ENCODE measurements at places on chromosomes 4 and X. TPM values are rescaled to one million over a fixed set of nuclear protein-coding genes. Genes with fewer than 3 reads are reported as not detected.

Gene DUSP21
- total RNA-seq: 5.1 TPM

- H3K27me3 ChIP-seq: no peaks in the 10 kb centered on the region
- no peaks in the 10 kb centered on the region for H3K36me3 ChIP-seq
- H3K4me1 ChIP-seq: no peaks in the 10 kb centered on the region
- no peak for DNase-seq
Observed at GRCh38 chrX:147498796-147499195, 412.9 kb upstream of the FMR1 start.

DNA sequence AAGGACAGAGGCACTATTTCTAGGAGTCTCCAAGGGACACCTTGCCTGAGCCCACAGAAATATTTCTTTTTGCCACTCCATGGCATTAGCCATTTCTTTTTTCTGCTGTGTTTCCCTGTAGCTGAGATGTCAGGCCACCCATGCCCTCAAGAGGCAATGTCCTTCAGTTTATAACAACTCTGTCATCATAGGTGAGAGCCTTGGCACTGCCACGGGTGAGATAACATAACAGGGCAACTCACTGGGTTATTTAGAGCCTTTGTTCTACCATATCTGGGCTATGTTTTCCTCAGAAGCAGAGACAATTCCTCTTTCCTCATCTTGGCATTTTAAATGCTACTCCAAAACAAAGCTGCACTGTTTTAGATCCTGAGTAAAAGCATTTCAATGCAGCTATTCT is 99.9 kb upstream of the MAOA start:
- no peak overlapping the region for H3K27ac ChIP-seq
- H3K4me3 ChIP-seq: no peak overlapping the region
- no peaks in the 10 kb centered on the region for H3K4me1 ChIP-seq
- H3K36me3 ChIP-seq: no peaks in the 10 kb centered on the region
- H3K27me3 ChIP-seq: no peaks in the 10 kb centered on the region
- DNase-seq: no peak

DNA sequence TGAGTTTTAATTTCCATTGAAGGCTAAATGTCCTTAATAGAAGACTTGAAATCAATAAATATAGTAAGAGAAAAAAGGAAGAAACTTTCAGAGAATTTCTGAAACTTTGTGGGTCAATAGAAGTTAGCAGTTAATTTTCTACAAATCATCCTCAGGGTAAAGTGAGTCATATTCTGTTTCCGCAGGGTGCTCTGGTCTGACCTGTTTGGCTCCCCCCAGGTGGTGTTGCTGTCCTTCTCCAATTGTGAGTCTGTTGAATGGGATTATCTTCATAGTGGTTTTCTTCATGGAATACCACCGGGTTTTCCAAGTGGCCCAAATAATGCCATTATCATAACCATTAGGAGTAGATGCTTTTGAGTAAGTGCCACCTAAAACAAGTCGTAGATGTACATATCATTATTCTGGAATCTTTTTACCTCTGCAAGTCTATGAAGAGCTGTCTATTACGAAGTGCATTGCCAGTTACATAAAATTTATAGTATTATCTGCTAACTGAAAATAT is 7.7 kb downstream of the FGG start:
- H3K27me3 ChIP-seq: no peaks in the 10 kb centered on the region
- DNase-seq: no peak
- H3K36me3 ChIP-seq: no peaks in the 10 kb centered on the region

GRCh38 chr4:171954650-171955049 is 141.4 kb downstream of the GALNTL6 start:
- H3K4me1 ChIP-seq: no peaks in the 10 kb centered on the region
- H3K36me3 ChIP-seq: no peaks in the 10 kb centered on the region
- H3K27me3 ChIP-seq: no peaks in the 10 kb centered on the region
- no peak for DNase-seq
- no peak overlapping the region for H3K27ac ChIP-seq
- no peak overlapping the region for H3K4me3 ChIP-seq

GRCh38 chr4:11165052-11165451 is 263.6 kb downstream of the HS3ST1 start:
- no peak overlapping the region for H3K4me3 ChIP-seq
- no peak overlapping the region for H3K27ac ChIP-seq
- H3K36me3 ChIP-seq: no peaks in the 10 kb centered on the region
- no peak for DNase-seq
- no peaks in the 10 kb centered on the region for H3K4me1 ChIP-seq
- no peaks in the 10 kb centered on the region for H3K27me3 ChIP-seq

Gene RHOXF1
- 27.5 TPM for total RNA-seq

- no peak overlapping the region for H3K4me3 ChIP-seq
- DNase-seq: no peak
- H3K27ac ChIP-seq: no peak overlapping the region
Observed at GRCh38 chrX:151737494-151737893, 2.9 kb downstream of the CNGA2 start.

DNA sequence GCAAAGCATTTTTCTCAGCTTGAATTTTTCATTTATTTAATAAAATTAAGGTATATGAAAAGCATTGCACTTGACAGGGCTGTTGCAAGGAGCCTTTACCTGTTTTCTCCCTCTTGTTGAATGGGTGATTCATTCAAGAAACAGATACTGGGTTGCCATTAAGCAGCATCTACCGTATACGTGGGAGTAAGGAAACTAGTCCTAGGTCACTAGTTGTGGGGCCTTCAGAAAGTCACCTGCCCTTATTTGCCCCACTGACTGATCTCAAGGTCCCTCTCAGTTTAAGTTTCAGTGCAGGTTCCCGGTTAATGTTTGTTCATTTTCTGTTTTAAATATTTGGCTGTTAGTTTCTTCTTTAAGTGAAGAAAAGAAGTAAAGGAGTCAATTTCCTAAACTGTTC is 34.0 kb downstream of the LHFPL1 start:
- H3K27me3 ChIP-seq: no peaks in the 10 kb centered on the region
- H3K4me1 ChIP-seq: no peaks in the 10 kb centered on the region
- no peak for DNase-seq
- H3K36me3 ChIP-seq: no peaks in the 10 kb centered on the region
- no peak overlapping the region for H3K4me3 ChIP-seq

- H3K4me1 ChIP-seq: no peaks in the 10 kb centered on the region
- H3K4me3 ChIP-seq: no peak overlapping the region
- H3K27me3 ChIP-seq: no peaks in the 10 kb centered on the region
- no peak for DNase-seq
- H3K27ac ChIP-seq: no peak overlapping the region
- no peaks in the 10 kb centered on the region for H3K36me3 ChIP-seq
Observed at GRCh38 chr4:16133406-16133805, 49.6 kb upstream of the PROM1 start.

DNA sequence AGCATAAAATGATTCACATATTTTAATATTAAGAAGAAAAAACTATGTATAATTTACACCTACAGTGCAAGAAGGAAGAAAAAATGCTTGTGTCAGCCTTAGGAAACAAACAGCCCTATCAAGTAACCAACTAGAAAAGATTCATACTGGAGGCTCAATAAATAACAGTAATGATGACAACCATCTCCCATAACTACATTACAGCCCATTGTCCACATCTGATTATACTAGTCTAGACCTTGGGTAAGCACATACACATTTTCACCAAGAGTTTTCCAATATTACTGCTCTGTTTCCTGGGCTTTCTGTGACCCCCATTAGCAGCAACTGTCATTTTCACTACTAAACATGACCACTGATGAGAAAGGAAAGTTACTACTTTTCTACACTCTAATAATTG is 169.7 kb downstream of the MAB21L2 start:
- no peaks in the 10 kb centered on the region for H3K4me1 ChIP-seq
- H3K36me3 ChIP-seq: no peaks in the 10 kb centered on the region
- H3K27me3 ChIP-seq: no peaks in the 10 kb centered on the region
- H3K4me3 ChIP-seq: no peak overlapping the region
- no peak overlapping the region for H3K27ac ChIP-seq

Gene ATP6AP1
- total RNA-seq: 149 TPM

- H3K4me3 ChIP-seq: no peak overlapping the region
- H3K27me3 ChIP-seq: no peaks in the 10 kb centered on the region
- no peak for DNase-seq
- H3K4me1 ChIP-seq: no peaks in the 10 kb centered on the region
- no peak overlapping the region for H3K27ac ChIP-seq
Observed at GRCh38 chr4:20926529-20926928, 226.3 kb downstream of the PACRGL start.

GRCh38 chr4:163542275-163542674 is 47.8 kb downstream of the TMA16 start:
- H3K27me3 ChIP-seq: no peaks in the 10 kb centered on the region
- H3K4me1 ChIP-seq: no peaks in the 10 kb centered on the region
- H3K4me3 ChIP-seq: no peak overlapping the region
- no peak overlapping the region for H3K27ac ChIP-seq
- DNase-seq: no peak
- H3K36me3 ChIP-seq: no peaks in the 10 kb centered on the region

Gene GPR143
- 2.4 TPM for total RNA-seq

DNA sequence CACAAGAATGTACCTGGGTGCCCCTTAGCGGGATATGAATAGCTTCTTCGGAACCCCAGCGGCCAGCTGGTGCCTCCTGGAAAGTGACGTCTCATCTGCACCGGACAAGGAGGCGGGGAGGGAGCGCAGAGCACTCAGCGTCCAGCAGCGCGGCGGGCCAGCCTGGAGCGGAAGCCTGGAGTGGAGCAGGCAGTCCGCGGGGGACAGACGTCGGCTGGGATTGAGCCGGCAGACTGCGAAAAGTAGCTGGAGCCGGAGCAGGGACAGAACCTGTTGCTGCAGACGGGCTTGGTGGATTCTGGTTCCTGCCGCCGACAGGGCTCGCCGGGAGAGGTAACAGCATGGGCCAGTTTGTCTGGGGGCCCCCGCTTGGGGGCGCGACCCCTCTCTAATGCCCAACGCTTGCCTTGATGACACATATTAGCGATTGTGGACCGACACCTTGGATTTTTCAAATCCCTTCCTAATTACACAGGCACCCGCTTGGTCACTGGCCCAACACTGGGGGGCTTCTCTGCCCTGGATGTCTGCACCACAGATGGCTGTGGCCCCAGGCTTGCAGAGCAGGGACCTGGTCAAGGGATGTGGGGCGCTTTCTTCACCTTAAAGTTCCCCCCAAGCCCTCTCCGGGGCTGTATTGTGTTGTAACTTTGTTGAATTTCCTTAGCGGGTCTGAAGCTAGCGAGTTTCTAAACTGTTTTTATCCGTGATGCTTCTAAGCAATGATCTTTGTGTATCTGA is at the start of gene NPFFR2:
Gene NPFFR2, plus strand, starts transcription at position 133 of the 741 bp plus-strand sequence. CDS start 96,592 bp downstream, outside the sequence.
- H3K4me1 ChIP-seq: no peaks in the 10 kb centered on the region
- no peak within 1 kb of the TSS for H3K27ac ChIP-seq
- no peaks in the 10 kb centered on the region for H3K36me3 ChIP-seq

Gene CT47B1
- not detected for total RNA-seq

DNA sequence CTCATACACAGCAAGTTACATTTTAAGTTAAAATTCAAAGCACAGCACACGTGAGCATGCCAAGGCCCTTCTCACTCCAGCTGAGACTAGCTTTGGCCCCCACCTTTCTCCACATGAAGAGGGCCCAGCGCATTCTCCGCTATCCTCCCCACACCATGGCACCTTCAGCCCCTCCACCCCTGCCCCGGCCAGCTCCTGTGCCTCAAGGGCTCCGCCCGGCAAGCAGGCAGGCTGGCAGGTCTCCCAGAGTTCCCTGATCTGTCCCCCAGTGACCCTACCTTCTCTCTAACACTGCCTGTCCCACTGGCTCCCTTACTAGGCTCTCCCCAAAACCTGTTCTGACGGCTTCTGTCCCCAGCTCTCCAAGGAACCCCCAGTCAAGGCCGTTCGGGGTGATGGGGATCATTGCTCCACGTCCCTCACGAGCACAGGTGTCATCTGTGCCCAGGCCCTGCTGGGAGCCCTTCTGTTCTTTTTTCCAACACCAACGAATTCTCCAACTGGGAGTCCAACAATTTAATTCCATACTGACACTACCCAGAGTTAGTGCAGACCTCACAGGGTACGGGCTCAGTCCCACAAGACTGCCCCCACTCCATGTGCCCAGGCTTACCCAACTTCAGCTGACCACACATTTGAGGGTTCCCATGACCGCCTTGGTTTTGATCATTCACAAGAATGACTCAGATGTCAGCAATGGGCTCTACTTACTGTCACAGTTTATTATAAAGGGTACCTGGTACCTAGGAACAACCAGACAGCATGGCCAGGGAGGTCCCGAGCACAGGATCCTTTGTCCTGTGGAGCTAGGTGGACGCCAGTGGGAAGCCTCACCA is 4.2 kb downstream of the LETM1 start:
- no peak overlapping the region for H3K4me3 ChIP-seq
- H3K4me1 ChIP-seq: no peaks in the 10 kb centered on the region
- H3K36me3 ChIP-seq: no peaks in the 10 kb centered on the region
- no peak overlapping the region for H3K27ac ChIP-seq
- no peak for DNase-seq
- H3K27me3 ChIP-seq: no peaks in the 10 kb centered on the region

DNA sequence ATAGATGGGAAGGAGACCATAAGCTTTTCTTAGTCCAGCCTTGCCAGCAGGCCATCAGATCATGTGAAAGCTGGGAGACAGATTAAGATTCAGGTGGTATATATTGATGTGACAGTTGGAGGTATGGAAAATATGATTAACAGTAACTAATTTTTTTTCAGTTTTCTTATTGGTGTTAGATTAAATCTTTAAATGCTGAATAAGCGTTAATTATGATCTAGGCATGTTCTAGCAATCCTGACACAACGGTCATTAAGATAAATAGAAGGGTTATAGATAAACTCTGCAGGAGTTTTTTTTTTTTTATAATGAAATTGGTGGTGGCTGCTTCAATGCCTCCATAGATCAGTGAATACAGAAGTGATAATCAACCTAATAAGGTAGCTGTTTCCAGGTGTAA is 649.5 kb upstream of the TENM3 start:
- H3K27me3 ChIP-seq: no peaks in the 10 kb centered on the region
- no peak overlapping the region for H3K4me3 ChIP-seq
- no peak for DNase-seq
- H3K27ac ChIP-seq: no peak overlapping the region

DNA sequence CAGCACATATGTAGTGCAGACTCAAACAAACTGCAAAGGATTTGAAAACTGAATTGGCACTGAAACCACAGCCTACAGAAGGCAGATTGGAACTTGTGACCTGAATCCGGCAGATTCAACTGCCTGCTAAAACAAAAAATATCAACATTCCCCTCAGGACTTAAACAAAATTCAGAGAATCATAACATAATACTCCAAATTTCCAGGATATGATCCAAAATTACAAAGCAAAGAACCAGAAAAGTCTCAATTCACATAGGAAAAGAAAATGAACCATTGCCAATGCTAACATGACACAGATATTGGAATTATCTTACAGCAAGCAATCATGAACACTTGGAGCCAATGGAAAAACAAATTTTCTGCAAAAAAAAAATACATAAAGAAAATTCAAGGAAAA is 250.4 kb downstream of the PRDM5 start:
- H3K4me1 ChIP-seq: no peaks in the 10 kb centered on the region
- H3K4me3 ChIP-seq: no peak overlapping the region
- no peak overlapping the region for H3K27ac ChIP-seq
- no peak for DNase-seq

DNA sequence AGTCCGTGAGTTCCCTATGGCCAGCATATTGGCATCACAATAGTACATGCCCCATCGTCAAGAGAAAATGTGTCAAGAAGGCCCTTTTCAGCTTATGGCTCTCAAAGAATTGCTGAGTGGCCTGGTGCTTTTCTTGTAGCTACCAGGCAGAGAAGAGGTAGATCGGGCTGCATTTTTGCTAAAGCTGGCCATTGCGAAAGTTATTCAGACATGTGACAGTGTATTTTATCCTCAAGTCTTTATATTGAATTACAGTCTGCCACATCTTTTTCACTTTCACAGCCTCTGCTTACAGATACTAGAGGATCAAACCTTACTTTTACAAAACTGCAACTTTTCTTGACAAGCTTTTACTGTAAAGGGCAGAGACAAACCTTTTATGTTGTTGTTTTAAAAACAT is 261.5 kb upstream of the IGFBP7 start:
- H3K27me3 ChIP-seq: no peaks in the 10 kb centered on the region
- no peaks in the 10 kb centered on the region for H3K36me3 ChIP-seq
- DNase-seq: no peak
- H3K4me1 ChIP-seq: no peaks in the 10 kb centered on the region
- H3K4me3 ChIP-seq: no peak overlapping the region

All from prostate gland (tissue), 2 donors.